ENCODE measurements at places on chromosomes 4 and X.
A peak's percentile ranks its signal among the peaks of the same experiment; 100 is the strongest.

- DNase-seq, result no peak
These were observed 1.3 kb downstream of the TBL1X start for GRCh38 chrX:9466124-9466495.

GRCh38 chr4:138943893-138944292 is 71.7 kb upstream of the NOCT start:
- DNase-seq, result no peak

- no peak for DNase-seq
These were observed 20.1 kb upstream of the XPNPEP2 start for GRCh38 chrX:129718676-129719075.

DNA sequence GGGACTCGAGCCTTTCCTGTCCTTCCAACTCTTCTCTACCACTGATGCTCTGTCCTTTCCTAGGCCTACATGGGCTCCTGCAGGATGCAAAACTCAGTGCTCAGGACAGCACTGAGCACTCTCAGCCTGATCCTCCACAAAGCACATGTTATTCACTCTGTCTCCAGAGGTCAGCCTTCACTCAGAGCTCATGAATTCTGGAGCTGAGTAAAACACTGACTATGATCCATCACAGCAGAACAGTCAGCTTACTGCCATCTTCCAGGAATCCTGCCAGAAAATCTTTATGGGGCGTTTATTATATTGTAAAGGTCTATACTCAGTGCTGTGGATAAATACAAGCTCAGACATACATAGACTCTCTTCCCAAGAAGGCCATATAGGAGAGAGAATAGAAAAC is 121.5 kb upstream of the CPEB2 start:
- no peak for DNase-seq

DNA sequence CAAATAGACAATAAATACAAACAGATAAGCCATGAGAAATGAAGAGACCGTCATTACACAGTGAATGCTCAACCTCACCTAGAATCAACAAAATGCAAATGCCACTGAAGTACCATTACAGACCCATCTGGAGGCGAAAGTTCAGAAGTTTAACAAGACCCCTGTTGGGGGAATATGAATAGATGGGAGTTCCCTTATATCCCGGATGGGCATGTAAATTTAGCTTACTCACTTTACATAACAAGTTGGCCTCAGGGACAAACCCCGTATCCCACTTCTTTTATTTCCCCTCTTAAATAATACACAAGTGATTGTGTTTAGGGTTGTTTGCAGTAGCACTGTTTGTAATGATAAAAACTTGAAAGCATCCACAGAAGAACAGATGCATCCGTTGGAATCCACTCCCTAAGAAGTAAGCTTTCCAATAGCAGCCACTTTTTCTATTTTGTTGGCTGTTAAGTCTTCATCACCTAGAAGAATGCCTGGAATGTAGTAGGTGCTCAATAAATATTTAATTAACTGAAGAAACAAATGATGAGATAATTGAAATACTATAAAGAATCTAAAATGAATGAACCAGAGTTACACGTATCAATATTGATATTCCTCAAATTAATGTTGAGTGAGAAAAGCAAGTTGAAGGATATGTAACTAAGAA is 1076.3 kb upstream of the TENM3 start:
- no peak for DNase-seq

DNA sequence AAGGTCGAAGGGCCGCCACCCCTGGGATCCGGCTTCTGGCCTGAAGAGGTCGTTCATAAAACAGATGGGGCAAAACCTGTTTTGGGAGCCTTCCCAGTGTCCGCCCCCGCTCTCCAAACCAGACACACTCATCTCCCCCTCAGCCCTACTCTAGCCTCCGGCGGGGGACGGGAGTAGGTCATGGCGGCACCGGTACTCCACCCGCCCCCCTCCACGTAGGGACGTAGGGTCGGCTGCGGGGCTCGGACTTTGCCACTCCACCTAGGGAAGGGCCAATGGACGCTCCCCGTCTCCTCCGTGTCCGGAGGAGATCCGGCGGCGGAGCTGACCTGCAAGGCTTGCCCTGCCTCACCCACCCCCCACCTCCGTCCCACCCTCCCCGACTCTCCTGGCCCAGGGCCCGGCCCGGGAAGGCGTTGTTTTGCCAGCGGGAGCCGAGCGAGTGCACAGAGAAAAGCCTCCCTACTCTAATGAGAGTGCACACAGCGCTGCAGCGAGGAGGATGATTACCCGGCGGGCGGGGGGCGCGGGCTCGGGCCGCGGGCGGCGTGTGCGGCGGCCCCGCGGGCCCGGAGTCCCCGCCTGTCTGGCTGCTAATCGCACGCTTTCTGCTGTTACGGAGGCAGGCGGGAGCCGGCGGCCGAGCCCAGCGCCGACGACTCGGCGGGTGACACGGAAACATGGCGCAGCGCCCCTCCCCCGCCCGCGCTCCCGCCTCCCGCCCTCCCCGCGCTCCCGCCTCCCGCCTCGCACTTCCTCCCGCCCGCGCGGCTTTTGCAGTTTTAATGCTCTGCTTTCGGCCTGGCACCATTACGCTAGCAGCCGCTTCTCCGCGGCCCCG is 8.3 kb upstream of the BCOR start:
- no peak for DNase-seq

GRCh38 chr4:40401631-40402030 is 66.5 kb downstream of the CHRNA9 start:
- DNase-seq, result no peak

GRCh38 chr4:151604238-151604637 is 156.6 kb downstream of the GATB start:
- peak; percentile 4 for DNase-seq

DNA sequence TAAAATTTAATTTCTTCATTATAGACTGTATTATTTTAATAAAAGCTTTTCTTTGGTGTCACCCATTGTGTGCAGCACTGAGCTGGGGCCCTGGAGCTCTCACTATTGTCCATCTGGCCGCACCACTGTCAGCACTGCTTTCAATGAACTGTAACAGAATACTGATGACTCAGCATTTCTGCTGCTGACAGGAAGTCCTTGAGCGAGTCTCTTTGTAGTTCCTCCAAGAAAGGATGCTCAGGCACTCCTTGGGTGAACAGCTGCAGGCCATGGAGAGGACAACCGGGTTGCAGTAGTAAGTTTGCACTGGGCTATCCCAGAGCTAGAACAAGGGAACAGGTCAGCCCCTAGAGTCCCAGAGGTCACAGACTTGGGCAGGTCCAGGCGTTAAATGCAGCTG is 81.6 kb downstream of the SORBS2 start:
- DNase-seq, result no peak

GRCh38 chr4:2217726-2218125 is 24.2 kb downstream of the HAUS3 start:
- no peak for DNase-seq

GRCh38 chr4:48225368-48226141 is 44.1 kb downstream of the TEC start:
- DNase-seq, result no peak

GRCh38 chr4:55736605-55737183 is 82.9 kb upstream of the EXOC1L start:
- no peak for DNase-seq

DNA sequence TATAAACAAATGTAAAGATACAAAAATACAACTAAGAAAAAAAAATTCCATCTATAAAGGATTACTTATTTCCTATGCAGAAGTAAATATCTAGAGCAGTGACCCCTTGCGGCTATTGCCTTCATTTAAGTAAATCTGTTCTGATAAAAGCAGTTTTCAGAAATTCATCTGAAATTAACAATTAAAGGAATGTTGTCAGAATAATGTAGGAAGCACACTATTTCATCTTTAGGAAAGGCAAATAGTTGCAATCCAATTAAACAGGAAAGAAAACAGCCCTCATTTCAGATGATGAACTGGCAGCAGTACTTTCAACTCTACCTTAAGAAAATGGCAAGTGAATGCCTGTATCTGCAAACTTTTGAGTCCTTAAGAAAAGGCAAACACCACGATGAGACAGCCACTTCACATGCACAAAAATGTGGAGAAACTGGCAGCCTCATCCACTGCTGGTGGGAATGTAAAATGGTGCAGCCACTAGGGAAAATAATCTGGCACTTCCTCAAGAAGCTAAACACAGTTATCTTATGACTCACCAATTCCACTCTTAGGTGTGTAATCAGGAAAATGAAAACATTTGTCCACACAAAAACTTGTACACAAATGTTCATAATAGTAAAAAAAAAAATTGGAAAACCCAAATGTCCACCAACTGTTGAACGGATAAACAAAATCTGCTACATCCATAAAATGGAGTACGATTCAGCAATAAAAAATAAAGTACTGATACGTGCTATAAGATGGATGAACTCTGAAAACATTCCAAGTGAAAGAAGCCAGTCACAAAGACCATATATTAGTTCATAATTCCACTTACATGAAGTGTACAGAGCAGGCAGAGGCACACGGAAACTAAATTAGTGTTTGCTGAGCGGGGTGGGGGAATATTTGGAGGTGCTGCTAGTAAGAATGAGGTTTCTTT is 2.0 kb upstream of the THAP9 start:
- DNase-seq, result no peak

- no peak for DNase-seq
These were observed 87.9 kb downstream of the WDFY3 start for GRCh38 chr4:84878546-84878945.

DNA sequence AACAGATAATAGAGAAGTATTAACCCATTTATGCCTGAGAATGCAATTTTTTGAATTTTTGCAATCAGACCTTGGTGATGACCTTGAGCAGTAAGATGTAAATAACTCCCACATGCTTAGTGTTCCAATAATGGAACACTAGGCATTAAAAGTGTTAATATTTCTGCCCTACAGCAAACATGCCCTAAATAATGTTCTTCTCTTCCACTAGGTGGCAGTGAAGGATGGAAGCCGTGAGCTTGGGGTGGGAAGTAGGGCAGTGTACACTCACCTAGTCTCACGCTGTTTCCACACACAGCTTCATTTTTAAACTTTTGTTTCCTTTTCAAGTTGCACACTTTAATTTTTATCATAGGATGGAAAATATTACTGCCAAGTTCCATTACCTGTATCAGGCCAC is 613.1 kb upstream of the HS3ST1 start:
- no peak for DNase-seq

- no peak for DNase-seq
These were observed 2.8 kb downstream of the EREG start for GRCh38 chr4:74367656-74368290.

DNA sequence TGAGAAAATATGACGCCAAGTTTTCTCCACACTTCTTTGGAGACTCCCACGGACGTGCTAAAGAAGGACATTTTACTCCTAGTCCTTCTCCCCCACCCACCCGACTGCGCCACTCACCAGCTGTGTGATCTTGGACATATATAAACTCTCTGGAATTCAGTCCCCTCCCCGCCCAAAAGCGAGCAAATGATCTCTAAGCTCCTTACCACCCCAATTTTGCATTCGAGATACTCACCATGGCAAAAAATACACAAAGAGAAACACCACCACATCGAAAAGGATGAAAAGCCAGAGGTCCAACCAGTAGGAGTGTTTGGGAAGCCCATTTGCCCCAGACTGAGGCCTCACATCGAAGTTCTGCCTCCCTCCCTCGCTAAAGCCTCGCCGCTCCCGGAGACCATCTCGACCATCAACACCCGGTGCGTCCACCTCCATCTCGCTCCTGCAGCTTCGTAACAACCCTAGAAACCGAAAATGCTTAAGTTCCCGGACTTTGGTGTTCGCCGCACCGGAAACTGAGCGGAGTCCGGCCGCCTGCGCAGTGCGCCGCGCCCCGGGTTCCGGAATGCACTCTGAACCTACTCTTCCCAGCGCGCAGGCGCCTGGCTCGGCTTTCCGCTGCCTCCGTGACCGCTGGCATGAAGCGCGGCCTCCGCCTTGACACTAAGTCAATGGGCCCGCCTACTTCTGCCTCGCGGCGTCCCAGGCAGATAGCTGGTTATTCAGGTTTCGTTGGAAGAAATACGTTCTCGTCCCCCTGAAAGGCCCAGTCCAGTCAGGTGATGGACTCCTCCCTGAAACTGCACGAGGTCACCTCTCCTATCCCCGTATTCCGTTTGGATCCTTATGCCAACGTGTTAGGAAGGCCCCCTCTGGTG is 21.6 kb downstream of the FABP2 start:
- DNase-seq, result peak; percentile 76

GRCh38 chr4:38174801-38175200 is 214.6 kb downstream of the PTTG2 start:
- DNase-seq, result no peak

GRCh38 chr4:183926950-183927349 is 21.8 kb downstream of the STOX2 start:
- DNase-seq, result no peak

GRCh38 chr4:143294710-143295275 is 41.9 kb upstream of the GAB1 start:
- DNase-seq, result no peak

DNA sequence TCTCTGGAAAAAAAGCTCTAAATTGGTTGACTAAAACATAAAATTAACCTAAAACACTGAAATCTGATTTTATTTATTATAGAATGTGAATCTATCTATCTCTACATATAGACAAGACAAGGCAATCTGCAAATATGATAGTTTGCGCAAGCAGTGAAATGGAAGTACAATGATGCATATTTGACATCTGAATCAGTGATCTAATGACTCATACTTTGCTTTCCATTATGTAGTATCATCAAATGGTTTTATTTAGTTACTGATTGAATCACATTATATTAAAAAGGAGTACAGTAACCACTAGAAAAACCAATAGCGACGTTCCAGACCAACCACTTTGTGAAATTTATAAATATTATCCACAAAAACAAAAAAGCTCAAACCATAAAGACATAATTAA is 1969.3 kb downstream of the PCDH7 start:
- no peak for DNase-seq

GRCh38 chr4:7673121-7673520 is 238.4 kb upstream of the PSAPL1 start:
- no peak for DNase-seq

- DNase-seq, result no peak
These were observed 16.6 kb downstream of the ENPEP start for GRCh38 chr4:110492522-110492921.
